NCI-H1694 (cell line): ENCODE measurements at places on chromosomes 11 and 22.

DNA sequence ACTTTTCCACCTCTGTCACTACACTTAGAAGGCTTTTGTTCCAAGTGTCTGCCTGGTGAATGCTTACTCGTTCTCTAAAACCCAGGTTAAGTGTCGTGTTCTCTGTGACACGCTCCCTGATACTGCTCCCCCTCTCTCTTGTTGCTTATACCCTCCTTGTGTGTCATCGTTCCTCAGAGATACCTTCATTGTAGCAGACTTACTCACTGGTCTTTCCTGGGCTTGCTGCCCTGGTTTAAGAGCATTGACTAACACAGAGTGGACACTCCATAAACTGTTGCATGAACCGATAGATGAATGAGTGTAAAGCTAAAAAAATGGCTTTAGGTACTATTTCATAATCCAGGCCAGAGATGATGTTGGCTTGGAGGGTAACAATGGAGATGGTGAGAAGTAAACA, 171.3 kb downstream of the GRIK4 start:
- no peak for DNase-seq

DNA sequence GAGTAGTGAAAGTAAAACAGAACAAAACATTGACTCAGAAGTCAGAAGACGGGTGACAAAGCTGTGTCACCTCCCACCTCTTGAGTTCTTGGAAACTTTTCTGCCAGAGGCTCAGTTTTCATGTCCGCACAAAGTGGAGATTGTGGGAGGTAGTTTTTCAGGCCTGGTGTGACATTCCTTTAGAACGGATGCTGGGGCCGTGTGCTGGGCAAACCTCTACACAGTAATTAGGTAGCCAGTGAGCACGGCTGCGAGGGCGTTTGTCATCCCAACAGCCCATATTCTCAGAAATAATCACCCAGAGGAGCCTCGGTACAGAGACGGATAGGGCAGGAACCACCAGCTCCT, 1054.4 kb downstream of the TBC1D22A start:
- no peak for DNase-seq

DNA sequence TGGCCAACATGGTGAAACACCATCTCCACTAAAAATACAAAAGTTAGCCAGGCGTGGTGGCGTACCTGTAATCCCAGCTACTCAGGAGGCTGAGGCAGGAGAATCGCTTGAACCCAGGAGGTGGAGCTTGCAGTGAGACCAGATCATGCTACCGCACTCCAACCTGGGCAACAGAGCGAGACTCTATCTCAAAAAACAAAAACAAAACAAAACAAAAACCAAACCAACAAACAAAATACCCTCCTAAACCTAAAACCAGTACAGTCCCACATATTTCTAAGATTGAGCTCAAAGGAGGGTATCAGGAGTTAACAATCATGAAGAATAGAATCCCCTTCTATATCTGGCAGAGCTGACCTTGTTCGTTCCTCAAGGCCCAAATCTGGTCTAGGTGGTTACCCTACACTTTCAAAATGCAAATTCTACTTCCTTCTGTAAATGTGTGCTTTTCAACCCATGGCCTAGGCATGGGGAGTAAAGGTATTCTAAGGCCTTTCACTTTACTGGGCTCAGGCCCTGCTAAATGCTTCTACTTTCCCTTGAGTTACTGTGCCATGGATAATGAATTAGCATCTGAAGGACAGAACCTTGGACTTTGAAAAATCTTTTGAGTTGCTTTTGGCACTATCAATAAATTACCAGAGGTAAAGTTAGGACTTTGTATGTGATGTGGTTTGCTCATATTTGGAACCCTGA, 10.4 kb upstream of the PPP2R1B start:
- DNase-seq, result no peak

DNA sequence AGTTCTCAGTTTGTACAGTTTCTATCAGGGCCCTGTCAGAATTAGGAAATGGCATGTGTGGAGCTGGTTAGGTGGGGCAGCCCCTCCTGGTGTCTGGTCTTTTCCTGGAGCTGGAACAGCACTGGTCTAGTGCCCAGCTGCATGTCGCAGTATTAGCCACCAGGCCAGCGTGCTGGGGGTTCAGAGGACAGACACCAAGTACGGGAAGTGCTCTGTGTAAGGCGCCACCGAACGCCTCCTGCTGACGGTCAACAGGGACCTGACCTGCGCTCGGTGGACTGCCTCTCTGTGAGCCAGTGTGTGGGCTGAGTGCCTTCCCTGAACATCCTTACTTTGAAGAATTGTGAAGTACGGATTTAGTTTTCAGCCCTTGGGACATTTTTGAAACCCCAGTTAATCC, 33.9 kb downstream of the AP2A2 start:
- no peak for DNase-seq
